EL (cell line): ENCODE measurements at places on chromosomes 16 and 17.
A peak's percentile ranks its signal among the peaks of the same experiment; 100 is the strongest.

- no peak for DNase-seq
Observed at GRCh38 chr16:47644661-47645060, 183.5 kb downstream of the PHKB start.

DNA sequence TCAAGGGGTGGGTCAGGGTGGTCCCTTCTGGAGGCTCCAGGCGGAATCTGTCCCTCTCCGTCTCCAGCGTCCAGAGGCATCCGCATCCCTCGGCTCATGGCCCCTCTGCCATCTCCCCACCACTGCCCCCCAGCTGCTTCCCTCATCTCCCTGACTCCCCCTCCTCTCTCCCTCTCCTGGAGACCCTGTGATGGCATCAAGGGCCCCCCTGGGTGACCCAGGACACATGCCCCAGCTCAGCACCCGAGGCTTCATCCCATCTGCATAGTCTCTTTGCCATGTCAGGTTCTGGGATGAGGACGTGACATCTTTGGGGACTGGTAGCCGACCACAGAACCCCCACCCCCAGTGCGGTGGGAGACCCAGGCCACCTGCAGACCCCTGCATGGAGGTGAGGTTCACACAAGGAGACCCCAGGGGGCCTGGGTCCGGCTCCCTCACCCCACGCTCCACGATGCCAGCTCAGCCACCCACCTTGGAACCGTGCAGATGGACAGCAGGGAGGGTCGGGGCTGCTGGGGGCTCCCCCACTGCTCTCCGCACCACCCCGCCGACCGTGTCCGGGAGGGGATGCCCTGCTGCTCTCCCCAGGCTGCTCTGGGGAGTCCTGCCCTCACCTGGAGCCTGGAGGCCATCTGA, 3.8 kb downstream of the SECTM1 start:
- no peak for DNase-seq

GRCh38 chr16:20241321-20241720, 86.0 kb downstream of the GP2 start:
- no peak for DNase-seq

GRCh38 chr17:14845591-14846281, 419.4 kb downstream of the PMP22 start:
- DNase-seq, result peak; percentile 56

DNA sequence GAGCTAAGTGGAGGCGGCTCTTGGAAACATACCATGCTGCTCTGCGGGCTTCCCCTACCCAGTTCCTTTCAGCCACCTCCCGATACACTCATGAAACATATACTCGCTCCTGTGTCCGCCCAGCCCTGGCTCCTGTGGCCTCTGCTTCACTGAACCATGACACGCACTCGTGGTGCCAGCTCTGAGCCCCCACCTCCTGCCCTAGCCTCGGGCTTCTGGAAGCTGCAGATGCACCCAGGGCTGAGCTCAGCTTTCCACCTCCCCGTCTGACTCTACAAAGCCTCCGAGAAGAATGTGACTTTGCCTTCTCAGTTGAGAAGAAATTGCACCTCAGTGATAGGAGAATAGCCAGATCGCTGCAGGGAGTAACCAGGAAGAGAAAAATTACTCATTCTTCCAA, 11.0 kb downstream of the CALB2 start:
- no peak for DNase-seq

DNA sequence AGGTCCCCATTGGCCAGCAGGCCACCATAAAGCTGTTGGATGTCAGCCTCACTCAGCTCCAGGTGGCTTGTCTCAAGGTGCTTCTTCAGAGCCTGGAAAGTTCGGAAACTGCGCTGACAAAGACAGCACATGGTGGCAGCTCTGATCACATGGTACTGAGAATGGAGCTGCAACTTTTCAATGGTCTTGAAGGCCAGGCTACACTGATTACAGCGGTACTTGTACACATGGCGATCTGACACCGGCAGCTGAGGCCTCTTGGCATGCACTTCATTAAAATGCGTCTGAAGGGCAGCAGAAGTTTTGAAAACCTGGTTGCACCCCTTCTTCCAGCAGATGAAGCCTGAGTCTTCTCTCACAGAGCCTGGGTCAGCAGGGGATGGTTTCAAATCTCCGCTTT, 249.7 kb downstream of the ZFHX3 start:
- DNase-seq, result no peak

GRCh38 chr17:146983-147761, 9.8 kb downstream of the SCGB1C2 start:
- DNase-seq, result no peak

DNA sequence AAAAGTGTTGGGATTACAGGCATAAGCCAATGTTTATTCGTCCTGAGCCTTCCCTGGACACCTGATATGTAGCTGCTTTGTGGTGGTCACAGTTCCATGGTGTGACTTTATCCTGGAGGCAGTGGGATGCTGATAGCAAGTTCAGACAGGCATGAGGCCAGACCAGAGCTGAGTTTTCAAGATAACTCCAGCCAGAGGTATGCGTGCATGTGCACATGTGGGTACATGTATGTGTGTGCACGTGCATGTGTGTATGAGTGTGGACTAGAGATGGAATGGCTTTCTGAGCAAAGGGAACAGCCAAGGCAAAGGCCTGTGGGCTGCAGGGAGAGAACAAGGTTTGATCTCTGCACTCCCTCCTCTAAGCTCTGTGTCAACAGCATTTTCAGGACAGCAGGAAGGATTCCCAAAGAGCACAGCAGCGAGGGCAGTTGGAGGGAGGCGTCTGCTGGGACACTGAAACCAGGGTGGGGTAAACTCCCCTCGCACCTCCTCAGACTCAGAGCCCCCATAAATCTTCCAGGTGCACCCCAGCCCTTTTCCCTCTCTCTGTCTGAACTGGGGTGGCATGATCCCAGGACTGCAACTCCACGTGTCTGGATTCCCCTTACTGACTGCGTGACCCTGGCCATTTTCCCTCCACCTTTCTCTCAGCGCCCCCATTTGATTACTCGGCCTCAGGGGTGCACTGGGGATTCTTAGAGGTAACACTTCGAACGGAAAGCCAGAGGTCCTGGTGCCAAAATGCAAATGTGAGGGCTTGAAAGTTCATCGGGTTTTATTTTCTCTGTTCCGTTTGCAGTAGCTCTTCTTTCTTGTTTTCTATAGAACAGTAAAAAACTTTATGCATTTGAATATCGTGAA, 15.3 kb downstream of the NLRC5 start:
- no peak for DNase-seq
